ENCODE measurements at places on chromosomes 2 and 18.

DNA sequence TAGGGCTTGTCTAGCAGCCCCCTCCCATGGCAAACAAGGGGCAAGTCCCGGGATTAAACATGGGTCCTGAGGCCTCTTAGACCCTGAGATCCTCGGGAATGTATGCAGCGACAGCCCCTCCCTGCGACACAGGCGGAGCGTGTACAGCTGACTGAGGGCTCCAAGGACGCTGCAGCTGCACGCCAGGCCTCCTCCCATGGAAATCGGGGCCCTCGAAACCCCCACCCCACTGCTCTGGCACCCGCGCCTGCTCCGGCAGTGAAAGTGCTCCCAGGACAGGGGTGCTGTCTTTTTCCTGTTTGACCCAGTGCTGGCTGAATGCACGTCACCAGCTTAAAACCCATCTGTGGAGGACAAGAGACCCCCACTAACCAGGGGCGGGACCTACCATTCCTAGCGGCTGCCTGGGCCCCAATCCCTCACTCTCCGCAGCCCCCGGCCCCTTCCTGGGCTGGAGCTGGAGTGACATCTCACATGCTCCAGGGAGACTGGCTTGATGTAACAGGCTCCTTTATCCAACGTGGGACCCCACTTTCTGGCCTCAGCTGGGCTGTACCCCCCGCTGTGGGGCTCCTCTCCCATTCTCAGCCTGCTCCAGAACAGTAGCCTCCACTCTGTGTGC, 247.7 kb downstream of the TWIST2 start:
- no peak for DNase-seq

DNA sequence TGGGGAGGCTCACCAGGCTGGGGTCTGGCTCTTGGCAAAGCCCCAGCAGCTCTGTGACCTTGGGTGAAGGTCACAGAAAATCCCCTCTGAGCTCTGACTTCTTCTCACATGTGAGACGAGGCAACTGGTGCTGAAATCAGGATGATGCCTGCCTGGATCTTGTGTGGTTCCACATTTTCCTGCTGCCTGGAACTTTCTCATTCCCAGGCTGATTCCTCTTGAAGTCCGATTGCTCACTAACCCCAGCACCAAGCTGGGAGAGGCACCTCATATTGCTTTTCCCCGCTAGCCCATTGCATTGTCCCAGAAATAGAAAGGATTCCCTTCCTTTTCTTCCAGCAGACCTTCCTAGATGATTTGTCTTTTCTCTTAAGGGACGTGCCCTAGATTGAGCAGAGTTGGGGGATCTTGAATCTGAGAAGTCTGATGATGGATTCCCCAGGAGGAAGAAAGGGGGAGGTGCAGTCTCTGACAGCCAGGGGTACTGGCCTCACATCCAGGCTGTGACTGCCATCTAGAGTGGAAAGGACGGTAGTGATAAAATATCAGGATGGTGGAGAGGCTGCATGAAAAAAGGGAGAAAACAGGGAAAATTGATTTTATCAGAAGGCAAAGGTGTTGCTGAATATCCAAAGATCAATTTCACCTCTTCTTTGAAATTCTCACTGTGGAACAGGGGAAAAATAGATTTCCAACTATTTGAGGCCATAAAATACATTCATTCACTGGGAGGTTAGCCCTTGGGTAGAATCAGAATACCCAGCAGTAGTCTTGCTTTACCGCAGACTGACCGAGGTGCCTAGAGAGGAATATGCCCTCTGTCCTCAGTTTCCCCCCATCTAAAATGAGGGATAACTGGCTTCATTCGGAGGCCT, 96.3 kb downstream of the FAM210A start:
- peak; percentile 57 for DNase-seq

DNA sequence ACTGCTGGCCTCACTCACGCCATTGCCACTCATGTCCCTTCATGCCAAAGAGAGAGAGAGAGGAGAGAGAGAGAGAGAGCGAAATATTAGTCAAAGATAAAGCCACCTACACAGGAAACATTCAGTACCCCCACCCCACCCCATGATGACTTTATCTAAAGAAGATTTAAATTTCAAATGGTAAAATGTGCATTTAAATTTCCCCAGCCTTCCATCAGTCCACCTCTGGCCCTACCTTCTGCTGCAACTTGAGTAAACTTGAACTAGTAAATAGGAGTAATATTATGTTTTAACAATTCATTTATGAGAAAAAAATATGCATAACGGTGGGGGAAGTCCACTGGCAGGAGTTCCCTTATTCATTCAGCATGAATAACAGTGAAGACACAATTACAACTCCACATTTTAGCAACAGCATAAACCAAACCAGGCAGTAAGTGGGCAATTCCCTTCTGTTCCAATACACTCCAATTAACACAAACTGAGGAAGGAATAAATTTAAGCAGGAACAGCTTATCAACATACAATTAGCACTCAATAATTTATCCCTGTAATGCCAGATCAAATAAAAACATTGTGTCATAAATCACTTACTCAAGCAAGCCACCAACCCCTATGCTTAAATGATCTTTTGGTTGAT, 264.2 kb downstream of the LNPK start:
- no peak for DNase-seq

- no peak for DNase-seq
Measured at GRCh38 chr2:122179492-122180165, 424.2 kb downstream of the TSN start.

GRCh38 chr18:9868857-9869714, 16.7 kb upstream of the TXNDC2 start:
- DNase-seq, result no peak

DNA sequence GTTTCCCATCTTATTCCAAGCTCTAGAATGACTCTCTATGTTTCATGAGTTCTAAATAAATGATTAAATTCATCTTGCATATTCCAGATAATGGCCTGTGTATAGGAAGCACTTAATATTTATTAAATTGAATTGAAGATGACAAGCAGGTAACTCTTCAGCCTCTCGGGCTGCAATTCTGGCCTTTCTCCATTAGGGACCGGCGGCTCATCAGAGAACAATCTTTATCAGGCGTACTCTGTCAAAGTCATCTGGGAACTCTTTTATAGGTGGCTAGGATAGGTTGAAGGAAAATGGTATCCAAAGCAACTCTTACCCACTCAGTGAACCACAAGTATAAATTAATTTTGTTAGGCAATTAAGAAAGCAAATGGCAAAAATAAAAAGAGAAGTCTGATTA, 308.5 kb downstream of the NOL4 start:
- DNase-seq, result no peak

DNA sequence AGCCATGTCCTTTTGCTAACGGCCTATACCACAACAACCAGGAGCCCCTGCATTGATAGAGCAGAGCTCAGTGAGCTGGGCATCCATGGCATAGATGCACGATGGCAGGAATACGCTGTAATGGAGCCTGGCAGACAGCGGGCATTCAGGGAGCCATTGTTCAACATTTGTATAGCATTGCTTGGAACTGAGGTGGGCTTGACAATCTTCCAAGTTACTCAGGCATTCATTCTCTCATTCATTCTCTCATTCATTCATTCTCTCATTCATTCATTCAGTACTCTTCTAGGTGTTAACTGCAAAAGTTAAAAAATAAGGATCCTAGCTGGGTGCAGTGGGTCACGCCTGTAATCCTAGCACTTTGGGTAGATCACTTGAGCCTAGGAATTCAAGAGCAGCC, 62.7 kb downstream of the MYOM1 start:
- DNase-seq, result no peak

- no peak for DNase-seq
Measured at GRCh38 chr2:178208336-178208735, 14.0 kb downstream of the OSBPL6 start.

GRCh38 chr18:51531501-51531900, 334.0 kb upstream of the MEX3C start:
- DNase-seq, result no peak

- no peak for DNase-seq
Measured at GRCh38 chr2:173288561-173288960, 66.1 kb upstream of the CDCA7 start.

DNA sequence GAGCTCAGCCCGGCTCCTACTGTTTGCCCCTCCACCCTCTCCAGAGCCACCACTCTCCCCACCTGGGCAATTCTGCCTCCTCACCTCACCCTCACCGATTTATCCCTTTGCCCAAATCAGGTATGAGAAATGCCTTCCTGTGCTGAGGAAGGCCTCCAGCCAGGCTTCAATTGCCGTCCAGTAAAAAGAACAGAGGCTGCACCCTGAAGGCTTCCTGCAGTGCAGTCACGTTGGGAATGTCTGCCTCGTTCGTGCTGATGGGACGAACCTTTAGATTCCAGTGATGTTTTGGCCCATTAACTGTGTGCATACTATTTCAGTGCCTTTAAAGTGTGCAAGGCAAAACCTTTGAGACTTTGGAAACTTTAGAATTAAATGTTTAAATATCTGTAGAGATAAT, 34.2 kb downstream of the ATP6V1C2 start:
- DNase-seq, result no peak

DNA sequence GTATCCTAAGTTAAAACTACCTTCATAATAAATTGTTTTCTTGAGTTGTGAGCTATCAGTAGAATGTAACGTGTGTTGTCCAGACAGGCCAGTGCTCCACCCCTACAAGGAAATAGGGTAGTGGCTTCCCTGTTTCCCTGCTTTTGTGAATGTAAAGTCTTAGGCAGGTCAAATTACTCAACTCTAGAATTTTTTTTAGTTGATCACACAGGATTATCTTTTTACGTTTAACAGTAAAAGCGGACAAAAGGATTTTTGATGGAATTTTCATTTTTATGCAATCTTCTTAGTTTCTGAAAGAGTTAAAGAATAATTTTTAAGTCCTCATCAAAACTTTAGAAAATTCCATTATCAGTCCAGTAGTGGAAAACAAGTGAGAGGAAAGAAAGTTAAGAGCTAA, 38.2 kb downstream of the GPD2 start:
- DNase-seq, result no peak

- no peak for DNase-seq
Measured at GRCh38 chr2:39947294-39948015, 168.4 kb upstream of the THUMPD2 start.

DNA sequence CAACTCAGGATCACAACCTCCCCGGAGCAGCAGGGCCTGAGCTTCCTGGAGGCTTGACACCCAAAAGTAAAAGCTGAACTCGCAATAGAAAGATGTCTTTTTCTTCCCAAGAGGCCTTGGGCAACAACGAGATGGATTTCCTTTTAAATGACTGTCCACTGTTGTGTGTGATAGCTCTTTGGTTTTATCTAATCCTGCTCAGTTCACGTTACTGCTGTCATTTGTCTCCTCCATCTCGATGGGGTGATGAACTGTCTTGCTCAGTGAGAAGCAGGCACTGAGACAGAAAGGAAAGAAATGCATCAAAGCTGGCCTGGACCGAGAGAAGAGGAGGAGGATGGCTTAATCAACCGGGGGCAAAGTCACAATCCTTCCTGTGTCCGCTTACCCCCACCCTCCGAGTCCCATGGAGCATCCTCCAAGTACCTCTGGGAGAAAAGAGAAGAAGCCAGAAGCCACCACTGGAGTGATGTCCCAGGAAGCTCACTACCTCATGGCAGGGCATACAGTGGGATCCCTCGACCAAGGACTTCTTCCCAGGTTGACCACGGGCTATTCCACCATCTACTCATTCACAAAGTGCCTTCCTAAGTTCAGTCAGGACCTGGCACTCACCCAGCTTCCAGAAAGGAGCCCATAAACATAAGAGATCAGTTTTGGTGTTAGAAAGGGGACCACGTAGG, 68.5 kb downstream of the GALNT14 start:
- no peak for DNase-seq

GRCh38 chr2:75787532-75788132, 76.9 kb upstream of the GCFC2 start:
- DNase-seq, result no peak

DNA sequence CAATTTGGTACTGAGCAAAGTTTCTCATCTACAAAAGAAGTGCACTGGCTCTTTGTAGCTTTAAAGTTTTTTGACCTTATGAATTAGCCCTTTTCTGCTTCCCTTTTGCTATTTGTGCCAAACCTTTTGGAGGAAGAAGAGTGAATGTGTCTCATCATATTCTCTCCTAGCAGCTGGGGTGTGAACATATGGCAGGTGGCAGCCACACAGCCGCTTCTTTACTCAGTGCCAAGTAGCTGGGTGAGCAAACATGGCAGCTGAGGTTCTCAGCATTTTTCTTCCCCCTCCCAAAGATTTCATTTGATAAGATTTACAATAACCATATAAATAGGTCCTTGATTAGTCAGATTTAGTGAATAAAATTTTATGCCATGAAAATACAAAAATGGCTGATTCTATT, 46.7 kb upstream of the STK17B start:
- no peak for DNase-seq

- peak; percentile 35 for DNase-seq
Measured at GRCh38 chr2:8684878-8685696, 3.2 kb downstream of the ID2 start.

DNA sequence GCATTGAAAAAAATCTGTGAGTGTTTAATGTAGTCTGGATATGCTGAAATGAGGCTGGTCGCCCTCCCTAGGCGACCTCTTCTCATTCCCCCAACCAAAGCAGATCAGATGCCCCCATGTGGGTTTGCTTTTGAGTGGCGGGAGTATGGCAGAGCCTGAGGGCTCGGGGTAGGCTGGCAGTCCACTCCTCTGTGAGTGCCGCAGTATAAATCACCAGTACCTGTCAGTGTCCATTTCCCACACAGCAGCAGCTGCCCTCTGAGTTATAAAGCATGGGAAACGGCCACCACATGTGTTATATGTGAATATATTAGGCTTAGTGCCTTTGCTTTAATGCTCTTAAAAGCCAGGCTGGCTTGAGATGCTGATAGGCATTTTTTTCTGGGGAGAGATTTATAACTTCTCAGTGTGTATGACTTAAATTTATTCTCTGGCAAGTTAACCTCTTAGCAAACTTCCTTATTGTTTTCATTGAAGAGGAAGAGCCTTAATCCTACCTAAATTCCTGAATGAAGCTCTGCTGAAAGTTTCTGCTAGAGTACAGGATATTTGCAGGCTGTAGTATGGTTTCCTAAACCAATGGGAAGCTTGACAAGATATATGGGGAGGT, 3.8 kb downstream of the DCC start:
- no peak for DNase-seq

- no peak for DNase-seq
Measured at GRCh38 chr18:13556502-13556901, 169.9 kb downstream of the FAM210A start.

- DNase-seq, result peak; percentile 26
Measured at GRCh38 chr2:70553334-70553583, 367 bp downstream of the TGFA start.

DNA sequence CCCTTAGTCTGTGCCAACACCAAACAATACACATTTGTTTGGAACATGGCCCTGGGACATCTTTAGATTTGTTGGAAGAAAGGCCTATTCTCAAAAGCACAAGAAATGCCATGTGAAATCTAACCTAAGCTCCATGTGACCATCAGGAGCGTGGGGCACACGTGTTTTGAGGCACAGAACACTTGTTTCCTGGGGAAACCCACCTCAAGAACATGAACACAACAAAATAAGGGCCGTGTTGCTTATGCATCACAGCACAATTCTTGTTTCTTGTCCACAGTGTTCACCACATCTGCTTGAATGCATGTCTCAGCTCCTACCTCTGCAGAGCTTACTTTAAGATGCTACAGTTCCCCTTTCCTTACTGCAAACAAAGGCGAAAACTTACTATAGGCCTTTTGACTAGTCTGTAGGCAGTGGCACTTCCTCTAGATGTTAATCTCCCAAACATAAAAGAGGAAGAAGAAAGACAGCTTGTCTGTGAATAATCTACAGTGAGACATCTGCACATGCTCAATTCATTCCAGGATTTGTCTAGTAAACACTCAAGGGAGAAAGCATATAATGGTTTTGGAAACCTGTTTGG, 165.0 kb downstream of the ANKRD44 start:
- no peak for DNase-seq

Data from activated CD4-positive, alpha-beta T cell treated with anti-CD3 and anti-CD28 coated beads for 4 hours (primary cell).